NCI-H1417 treated with DMSO at 0.1 percent for 48 hours (cell line): ENCODE measurements at places on chromosomes 6 and 20.

- no peak for DNase-seq
Observed at GRCh38 chr6:5159162-5159561, 74.0 kb downstream of the PPP1R3G start.

DNA sequence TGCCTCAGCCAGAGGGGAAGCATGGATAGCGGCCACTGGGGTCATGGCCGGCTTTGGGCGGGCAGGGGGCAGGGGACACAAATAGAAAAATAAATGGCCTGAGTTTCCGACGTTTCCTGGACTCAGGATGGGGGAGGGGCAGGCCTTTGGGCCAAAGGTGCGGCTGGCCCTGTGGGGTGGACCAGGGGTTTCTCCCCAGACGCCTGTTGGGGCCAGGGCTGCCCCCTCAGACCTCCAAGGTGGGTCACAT lies 6.4 kb upstream of the TCEA2 start:
- no peak for DNase-seq

DNA sequence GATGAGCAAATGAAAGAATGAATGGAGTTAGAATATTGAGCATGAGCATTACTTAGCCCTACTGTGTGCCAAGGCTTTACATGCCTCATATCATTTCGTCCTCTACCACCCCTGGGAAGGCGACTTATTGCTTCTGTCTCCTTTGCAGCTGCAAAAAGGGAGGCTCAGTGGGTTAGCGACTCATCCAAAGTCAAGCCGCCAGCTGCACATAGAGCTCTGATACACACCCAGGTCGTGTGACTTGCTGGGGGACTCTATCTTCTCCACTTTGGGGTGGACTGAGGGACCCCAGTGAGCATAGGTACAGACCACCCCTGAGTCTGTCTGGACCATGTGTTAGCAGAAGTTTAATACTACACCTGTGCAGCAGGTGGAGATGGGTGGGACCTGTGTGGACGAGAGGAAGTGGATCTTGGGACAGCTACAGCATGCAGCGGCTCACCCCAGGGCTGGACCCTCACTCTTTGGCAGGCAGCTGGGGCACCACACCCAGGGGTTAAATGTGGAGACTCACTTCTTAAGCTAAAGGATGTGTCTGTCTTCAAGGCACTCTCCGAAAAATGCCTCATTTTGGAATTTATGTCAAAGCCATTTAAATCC lies 36.2 kb upstream of the ANGPT4 start:
- no peak for DNase-seq

GRCh38 chr20:21191839-21192238 lies 66.0 kb downstream of the KIZ start:
- DNase-seq: no peak

DNA sequence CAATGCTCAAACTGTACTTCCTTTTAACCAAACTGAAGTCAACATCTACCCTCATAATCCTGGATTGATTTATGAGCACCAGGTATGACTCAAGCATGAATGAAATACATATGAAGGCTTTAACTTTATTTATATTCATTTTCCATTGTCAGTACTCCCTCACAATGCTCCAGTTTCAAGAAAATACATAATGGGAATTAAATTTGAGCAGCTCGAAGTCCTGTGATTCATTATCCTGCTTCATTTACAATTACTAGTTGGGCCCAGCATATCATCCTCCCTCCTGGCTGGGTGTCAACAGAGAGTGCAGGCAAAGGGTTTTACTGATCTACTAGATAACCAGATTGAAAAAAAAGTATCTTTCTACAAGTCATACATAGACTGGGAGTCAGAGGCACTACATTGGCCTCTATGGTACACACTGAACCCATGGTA lies 10.1 kb downstream of the SAMHD1 start:
- no peak for DNase-seq

DNA sequence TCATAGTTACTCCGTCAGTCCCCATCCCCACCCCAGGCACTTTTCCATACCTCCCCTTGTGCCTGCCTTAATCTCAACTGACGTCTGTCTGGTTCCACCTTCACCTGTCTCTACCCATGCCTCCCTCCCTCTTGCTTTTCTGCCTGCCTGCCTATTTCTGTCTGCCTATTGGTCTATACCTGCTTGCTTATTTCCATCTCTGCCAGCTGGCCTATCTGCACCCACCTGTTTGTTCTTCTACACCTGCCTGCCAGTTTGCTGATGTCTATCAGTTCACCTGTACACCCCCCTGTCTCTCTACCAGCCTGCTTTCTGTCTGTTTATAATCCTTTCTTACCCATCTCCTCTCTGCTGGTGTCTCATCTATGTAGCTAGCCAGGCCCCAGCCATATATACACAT lies 87.5 kb downstream of the RALGAPA2 start:
- DNase-seq: peak; percentile 97

DNA sequence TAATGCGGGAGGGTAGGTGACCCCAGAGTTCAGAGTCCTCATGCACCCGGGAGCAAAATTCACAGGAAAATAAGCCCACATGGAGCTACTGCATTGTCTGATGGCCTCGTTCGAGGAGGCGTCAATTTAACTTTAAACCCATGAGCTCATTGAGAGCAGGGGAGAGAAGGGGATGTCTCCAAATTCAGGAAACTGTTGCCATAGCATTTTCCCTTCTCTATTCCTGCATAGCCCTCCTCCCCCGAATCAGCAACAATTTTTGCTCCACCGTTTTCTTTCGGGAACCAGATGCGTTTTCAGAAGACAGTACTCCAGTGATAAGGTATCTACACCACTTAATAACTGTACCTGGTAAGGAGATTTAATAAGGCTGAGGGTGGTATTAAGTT lies 324 bp upstream of the LAMP5 start:
- no peak for DNase-seq

- no peak for DNase-seq
Observed at GRCh38 chr6:136378888-136379287, 89.2 kb upstream of the BCLAF1 start.
